ENCODE measurements at places on chromosomes 2 and 18.

DNA sequence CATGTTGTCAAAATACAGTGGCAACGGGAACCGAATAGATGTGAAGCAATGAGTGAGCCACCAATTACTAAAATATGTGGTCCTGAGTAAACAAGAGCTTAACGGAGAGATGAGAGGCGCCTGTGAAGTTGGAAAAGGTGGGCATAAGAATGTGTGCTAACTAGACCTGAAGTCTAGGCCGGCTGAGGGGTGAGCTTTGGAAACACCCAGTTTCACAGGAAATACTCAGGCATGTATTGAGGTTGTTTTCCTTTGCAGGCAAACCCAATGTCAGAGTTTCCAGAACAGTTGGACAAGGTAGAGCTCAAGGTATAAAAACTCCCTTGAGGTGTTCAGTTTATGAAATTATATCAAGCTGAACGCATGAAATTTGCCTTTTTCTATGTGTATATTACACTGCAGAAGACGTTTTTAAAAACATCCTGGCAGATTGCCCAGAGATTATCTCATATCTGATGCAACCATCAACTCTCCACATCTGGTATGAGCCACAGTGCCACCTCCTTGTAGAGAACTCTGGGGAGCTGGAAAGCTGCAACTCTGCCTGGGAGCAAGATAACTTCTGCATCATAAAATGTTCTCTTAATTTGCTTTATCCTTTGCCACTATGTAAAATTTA lies 3.9 kb upstream of the WDSUB1 start:
- DNase-seq, result peak; percentile 92

DNA sequence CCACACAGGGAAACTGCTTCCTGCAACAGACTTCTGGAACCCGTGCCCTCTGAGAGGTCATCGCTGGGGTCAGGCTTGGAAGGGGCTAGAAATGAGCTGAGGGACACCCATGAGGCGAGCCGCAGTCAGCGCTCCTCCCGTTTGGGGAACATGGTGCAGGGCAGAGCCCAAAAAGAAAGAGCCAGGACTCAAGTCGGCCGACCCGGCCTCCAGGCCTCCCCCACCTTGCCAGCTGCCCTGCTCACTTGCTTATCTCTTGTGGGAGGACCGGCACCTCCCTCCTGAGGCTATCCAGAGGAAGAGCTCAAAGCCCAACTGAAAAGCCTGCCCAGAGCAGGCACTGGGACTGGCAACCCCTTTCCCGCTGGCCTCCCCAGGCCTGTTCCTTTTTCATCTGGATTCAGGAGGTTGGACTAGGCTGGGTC lies 43.6 kb downstream of the SCTR start:
- DNase-seq, result no peak

- DNase-seq, result no peak
Observed at GRCh38 chr2:46576875-46577274, 97.5 kb downstream of the TMEM247 start.

DNA sequence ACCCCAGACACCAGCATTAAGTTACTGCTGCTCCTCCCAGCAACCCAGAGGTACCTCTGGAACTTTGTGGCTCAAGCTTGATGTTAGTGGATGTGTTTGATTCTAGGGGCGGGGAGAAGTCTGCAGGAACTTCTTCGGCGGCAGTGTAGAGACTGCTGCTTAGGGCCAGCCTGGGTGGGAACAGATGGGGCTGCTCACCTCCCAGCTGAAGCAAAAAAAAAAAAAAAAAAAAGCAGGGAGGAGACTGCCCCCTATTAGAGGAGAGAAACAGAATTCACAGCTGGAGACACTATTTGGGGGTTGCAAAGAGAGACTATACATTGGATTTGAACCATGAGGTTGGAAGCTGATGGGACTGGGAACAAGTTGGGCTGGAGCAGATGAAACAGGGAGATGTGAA lies 28.6 kb upstream of the FAM136A start:
- no peak for DNase-seq

- DNase-seq, result no peak
Observed at GRCh38 chr2:61074100-61074499, 8.4 kb downstream of the SANBR start.

- no peak for DNase-seq
Observed at GRCh38 chr18:48987821-48988220, 37.1 kb upstream of the SMAD7 start.

DNA sequence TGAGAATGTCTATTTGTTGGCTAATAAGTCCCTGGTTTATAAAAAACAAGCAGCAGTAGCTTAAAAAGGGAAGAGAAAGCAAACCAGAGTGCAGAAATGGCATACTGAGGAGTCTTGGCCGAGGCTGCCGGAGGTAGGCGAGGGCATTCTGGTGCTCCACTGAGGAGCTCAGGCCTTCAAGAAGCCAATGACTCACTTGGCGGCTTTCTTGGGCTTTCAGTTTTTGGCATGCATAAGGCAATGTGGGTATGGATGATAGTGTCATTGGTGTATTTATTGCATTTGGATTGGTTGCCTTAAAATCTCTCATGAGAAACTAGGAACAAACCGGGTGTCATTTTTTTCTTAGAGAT lies 119.6 kb upstream of the ARL5A start:
- peak; percentile 16 for DNase-seq

GRCh38 chr2:94970353-94970752 lies 55.2 kb upstream of the MAL start:
- no peak for DNase-seq

DNA sequence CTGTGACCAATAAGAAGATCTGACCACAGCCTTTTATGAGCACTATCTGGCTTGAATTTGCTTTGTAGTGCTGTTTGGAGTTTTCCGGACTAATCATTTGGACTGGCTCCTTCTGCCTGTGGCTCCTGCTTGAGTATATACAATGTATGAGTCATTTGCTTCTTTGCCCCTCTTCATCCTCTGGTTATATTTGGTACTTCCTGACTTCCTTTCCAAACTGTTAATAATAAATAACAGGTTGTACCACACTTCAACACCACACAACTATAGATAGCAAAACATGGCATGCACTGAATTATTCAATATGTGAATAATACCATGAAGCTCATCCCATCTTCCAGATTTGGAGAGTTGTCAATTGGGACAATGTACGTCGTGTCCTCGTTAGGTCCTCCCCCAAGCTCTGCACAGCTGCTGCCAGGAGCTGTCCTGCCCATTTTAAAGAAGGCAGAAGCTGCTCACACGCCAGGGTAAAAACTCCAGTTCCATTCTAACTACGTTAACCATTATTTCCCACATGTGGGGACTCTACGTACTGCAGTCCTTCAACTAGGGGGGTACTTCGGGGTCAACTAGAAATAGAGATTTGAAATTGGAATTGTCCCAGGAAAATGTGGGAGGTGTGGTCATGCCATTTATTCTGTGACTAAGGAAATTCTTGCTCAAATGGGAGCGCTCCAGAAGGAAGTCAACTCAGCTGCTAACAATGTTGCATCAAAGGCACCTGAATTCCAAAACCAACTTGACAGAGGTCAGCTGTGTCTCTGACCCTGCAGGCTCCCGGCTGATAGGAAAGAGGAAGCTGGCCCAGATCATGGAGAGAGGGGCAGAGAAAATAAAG lies 38.1 kb downstream of the ST8SIA5 start:
- peak; percentile 21 for DNase-seq

- DNase-seq, result peak; percentile 90
Observed at GRCh38 chr18:76565238-76566173, 70.5 kb upstream of the ZNF516 start.

DNA sequence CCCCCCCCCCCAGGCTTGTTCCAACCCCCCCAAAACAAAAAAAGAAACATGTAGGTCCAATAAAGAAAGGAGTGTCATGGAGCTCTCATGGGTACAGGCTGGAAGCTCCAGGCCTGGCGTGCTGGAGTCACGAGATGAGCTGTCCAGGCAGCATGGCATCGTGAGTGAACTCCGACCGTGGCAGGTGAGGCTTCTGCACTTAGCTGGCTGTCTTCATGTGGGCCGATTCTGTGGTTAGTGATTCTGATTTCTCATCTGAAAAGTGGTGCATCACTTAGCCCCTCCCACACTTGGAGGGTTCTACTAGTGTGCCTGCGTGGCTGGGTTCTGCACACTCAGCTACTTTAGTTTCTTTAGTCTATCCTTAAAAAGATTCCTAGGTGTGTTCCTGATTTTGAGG lies 126.4 kb upstream of the MGAT5 start:
- DNase-seq, result no peak

- peak; percentile 63 for DNase-seq
Observed at GRCh38 chr2:172927641-172928357, 147.8 kb upstream of the MAP3K20 start.

DNA sequence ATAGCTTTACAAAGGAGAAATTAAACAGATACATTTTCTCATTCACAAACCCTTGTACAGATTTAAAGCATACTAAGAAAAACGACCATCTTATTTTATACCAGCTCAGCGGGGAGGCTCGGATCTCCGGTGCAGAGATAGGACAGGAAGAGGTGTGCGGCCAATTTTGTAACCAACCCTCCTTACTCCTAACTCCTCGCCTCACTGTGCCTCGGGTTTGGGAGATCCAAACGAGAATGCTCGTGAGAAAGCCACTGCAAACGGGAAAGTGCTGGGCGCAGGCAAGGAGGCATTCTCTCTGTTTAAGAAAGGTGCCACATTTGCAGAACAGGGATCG lies 1.2 kb downstream of the KDSR start:
- no peak for DNase-seq

Data from fibroblast of the conjunctiva (primary cell).